ENCODE measurements at places on chromosomes 4 and X. TPM values are rescaled to one million over a fixed set of nuclear protein-coding genes. Genes with fewer than 3 reads are reported as not detected.

GRCh38 chr4:135434936-135435335 lies 1233.3 kb upstream of the PABPC4L start:
- no peak for DNase-seq

- DNase-seq, result no peak
Observed at GRCh38 chr4:138728566-138728965, 287.0 kb upstream of the NOCT start.

GRCh38 chrX:57172544-57172943 lies 35.3 kb upstream of the SPIN2A start:
- no peak for DNase-seq

OPRPN gene
- total RNA-seq, result not detected

- DNase-seq, result no peak
Observed at GRCh38 chr4:10983885-10984640, 299.5 kb upstream of the CLNK start.

- no peak for DNase-seq
Observed at GRCh38 chr4:5027346-5027745, 8.1 kb upstream of the CYTL1 start.

TEX13A gene
- total RNA-seq, result not detected

PPP1R2C gene
- total RNA-seq, result not detected
